ENCODE measurements at places on chromosomes 13 and 19.
A peak's percentile ranks its signal among the peaks of the same experiment; 100 is the strongest.

DNA sequence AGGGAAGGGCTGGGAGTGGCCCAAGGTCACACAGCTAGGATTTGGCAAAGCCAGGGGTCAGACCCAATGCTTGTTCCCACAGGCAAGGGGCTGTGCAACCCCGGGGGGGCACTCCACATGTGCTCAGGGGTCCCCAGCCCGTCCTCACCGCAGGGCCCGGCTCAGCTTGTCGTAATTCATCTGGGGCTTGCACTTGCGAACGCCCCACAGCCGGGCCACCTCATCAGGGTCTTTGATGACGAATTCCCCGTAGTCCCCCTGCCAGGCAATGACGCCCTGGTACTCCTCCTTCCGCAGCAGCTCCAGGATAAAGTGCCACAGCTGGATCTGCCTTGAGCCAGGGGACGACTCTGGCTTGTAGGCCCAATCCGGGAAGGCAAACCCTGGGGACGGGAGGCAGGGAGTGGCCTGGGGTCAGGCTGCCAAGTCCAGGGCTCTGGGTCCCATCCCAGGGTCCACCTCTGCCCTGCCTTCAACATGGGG is 4.7 kb downstream of the ERF start:
- DNase-seq, result no peak

DNA sequence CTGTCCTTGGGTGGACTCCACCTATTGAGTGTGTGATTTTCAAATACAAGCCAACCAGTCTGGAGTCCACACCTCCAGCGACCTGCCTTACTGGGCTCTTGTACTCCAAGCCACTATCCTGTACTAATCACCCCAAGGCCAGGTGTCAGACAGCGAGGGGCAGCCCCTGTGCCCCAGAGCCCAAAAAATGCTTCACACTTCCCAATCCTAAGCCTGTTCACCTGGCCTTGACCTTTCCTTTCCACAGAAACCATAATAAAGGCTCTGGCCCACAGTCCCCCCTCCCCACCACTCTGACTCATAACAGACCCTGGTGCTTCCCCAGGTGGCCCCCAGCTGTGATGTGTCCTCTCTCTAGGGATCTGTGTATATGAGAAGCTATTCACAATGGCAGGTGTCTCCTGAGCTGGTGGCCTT is 3.9 kb downstream of the CD209 start:
- DNase-seq, result no peak

- DNase-seq, result peak; percentile 69
Observed at GRCh38 chr19:46413262-46414031, at the start of gene CCDC8. Gene CCDC8, minus strand, starts transcription at chr19:46413564. Its CDS starts 754 bp downstream, at chr19:46412810.

DNA sequence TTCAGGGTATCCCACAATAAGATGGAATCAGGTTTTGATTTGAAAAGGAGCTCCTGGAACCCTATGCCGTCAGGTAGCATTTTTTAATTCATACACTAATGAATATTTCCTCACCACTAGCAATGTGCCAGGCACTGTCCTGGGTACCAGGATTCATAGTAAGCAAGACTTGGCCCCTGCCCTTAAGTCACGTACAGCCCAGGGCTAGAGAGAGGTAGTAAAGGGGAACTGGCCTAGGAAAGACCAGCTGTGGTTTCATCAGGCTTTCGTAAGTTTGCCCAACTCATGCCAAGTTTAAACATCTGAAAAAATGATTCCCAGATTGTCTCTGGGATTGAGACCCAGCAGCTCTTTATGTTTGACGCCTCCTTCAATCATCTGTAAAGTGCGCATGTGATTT is 45.9 kb upstream of the AMER2 start:
- no peak for DNase-seq

- no peak for DNase-seq
Observed at GRCh38 chr19:39362682-39363657, 20.7 kb downstream of the SAMD4B start.

- DNase-seq, result no peak
Observed at GRCh38 chr19:31956771-31957392, 388.5 kb upstream of the ZNF507 start.

DNA sequence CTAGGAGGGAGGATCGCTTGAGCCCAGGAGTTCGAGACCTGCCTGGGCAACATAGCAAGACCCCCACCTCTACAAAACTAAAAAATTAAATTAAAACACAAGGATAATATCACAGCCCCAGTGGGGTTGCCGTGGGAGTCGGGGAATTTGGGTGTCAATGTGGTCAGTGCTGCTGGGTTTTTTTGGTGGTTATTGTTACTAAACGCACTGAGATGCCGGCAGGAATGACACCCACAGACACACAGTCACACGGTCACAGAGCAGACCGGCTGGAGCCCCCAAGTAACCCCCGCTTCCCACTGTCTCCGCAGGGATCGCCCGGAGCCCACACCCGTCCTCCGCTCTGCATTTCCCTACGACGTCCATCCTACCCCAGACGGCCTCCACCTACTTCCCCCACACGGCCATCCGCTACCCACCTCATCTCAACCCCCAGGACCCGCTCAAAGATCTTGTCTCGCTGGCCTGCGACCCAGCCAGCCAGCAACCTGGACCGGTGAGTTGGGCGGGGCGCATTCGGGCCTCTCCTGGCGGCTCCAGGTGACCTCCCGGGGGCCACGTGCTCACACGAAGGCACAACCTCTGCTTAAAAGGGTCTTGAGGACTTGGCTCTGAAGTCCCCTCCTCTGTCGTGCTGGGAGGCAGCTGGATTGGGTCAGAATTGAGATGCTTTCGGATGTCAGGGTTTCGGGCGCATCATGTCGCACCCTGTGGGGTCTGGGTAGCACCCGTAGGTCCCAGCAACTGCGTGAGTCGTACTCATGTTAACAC is 28.0 kb downstream of the SMIM24 start:
- no peak for DNase-seq

DNA sequence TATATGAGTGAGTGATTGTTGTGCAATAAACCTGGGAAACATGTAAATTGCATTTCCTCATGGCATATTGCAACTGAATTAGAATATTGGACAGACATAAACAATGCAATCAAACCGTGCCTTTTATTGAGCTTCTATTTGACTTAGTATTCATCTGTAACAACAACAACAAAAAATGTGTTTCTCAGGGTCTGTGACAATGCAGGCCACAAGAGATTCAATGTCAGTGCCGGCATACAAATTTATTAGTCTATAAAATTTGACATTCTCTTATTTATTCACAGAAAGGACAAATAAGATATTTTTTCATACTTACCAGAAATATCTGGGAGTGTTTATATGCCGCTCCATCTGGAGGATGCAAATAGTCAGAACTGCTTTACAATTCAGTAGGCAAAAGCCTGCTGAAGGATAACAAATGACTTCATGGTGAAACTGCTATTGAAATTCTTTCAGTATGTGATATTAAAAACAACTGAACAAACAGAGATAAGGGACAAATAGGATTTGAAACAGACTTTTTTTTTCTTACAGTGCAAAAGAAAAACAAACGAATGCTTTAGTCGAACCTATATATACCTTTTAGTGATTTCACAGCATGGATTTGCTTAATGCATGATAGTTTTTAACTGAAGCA is 77.2 kb downstream of the DACH1 start:
- no peak for DNase-seq

DNA sequence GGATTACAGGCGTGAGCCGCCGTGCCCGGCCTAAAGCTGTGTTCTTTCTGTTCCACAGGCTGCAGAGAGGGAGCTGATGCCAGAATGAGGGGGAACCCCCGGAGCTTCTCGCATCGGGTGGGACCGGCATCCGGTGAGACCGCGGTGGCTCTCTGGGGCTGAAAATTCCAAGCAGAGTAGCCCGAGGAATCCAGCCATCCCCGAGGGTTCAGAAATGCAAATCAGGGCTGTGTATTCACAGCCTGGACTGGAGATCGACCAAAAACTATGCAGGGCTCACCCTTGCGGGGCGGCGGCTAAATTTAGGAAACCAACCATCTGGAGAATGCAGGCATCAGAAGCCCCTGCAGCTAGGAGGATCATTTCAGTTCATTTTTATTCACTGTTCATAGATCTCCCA is 99.2 kb downstream of the GNG7 start:
- no peak for DNase-seq

GRCh38 chr13:110699148-110700145 is 6.5 kb downstream of the CARS2 start:
- DNase-seq, result no peak

DNA sequence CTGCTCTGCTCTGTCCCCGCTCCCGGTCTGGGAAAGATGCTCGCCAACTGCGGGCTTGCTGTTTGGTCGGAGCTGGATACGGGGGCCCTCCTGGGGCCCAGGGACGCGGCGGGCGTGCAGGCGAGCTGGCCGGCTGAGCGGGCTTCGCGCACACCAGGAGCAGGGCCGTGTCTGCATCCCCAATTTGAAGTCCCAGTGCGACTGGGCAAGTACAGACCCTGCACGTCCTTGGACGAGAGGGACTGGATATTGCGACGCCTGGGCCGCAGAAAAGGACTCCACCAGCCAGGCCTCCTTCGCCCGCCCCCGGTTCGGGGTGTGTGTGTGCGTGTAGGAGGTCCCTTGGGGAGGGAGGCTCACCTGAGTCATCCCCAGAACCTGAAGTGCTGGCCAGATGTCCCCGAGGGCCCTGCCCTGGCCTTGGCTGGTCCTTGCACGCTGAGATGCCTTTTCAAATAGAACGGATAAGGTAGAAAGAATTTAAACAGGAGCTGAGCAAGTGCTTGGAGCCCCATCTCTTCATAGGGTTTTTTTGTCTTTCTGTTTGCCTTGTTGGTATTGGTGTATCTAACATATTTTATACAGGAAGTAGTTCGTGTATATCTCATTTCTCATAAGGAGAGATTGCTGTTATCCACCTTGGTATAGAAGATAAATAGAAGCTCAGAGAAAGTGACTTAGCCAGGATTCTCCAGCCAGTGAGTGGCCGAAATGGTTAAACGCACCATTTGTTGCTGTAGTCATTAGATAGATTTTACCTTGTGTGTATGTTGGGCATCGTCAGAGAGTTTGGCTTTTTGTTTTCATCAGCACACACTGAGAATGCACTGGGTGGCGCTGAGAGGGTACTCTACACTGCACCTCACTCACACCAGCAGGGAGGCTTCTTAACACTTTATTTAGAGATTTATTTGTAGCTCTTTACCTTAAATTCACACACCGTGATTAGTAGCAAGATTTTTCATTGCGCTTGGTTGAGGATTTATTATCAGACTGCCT is 1.1 kb downstream of the NAXD start:
- DNase-seq, result no peak

DNA sequence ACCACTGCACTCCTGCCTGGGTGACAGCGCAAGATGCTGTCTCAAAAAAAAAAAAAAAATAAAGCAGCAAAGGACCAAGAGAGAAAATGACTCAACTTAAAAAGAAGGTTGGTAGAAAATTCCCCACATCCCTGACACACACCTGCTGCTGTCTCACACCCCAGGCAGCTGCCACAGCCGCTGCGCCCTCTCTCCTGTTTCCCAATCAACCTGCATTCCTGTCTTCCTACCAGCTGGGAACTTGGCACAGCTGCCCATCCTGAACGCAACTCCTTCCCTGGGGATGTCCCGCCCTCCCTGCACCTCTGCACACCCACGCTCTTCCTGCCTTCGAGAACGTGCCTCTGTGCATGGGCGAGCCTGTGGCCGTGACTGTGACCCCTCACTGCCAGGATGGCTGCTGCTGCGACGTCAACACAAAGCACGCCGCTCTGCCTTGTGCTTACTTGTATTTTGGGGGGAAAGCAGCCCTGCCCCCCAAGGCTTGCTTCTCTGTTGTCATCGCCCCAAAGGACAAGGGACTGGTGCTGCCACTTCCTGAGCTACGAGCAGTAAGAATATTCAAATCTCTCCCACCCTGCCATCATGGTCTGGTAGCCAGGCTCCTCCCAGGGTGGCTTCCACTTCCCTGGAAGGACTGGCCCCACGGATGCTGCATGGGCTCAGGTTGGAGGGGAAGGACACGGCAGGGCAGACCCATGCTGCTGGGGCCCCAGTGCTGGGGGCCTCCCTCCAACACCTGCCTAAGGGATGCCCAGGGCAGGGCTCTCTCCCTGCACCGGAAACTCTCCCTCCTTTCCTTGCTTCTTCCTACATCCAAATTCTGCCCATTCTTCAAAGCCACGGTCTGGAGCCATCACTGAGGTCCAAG is 20.7 kb downstream of the SH3GL1 start:
- DNase-seq, result no peak

- DNase-seq, result no peak
Observed at GRCh38 chr13:94218537-94218936, 260.9 kb downstream of the DCT start.
